HEK293T (cell line): ENCODE measurements at places on chromosomes 12 and 14.

DNA sequence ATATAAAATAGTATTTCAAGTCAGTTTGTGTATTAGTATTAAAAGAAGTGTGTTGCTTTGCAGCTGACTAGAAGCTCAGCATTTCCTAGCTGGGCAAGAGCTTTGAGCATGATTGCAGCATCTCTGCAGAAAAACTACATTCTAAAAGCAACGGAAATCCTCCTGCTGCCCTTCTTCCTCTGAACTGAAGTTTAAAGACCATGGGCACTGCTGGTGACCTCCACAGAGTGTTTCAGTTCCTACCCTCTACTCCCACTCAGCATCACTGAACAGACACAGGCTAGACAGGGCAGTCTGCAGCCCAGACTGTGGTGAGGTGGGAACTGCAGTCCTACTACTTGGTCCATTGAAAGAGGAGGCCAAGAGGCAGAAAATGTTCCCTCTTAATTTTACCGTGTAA, 59.0 kb downstream of the FAR2 start:
- DNase-seq, result no peak

DNA sequence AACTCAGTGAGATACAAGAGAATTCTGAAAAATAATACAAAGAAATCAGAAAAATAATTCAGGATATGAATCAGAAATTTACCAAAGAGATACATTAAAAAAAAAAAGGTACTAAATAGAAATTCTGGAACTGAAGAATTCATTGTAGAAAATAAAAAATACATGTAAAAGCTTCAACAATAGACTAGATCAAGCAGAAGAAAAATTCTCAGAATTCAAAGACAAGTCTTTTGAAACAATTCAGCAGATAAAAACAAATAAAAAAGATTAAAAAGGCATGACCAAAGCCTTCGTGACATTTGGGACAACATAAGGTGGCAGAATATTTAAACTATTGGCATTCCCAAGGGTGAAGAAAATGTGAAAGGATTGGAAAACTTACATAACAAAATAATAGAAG, 133.1 kb upstream of the CNOT2 start:
- DNase-seq, result no peak

DNA sequence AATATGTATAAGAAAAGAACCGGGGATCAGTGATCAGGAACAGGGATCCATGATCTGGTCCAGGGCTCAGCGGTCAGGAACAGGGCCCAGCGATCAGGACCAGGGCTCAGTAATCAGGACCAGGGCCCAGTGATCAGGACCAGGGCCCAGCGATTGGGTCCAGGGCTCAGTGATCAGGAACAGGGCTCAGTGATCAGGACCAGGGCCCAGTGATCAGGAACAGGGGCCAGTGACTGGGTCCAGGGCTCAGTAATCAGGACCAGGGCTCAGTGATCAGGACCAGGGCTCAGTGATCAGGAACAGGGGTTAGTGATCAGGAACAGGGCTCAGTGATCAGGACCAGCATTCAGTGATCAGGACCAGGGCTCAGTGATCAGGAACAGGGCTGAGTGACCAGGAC, 56.3 kb downstream of the TMEM121 start:
- DNase-seq, result no peak

- peak; percentile 7 for DNase-seq
These were observed 394.5 kb upstream of the GARIN6 start for GRCh38 chr12:99253068-99253467.
